Motor neuron (in vitro differentiated cells): ENCODE measurements at places on chromosomes 2 and 18. TPM values are rescaled to one million over a fixed set of nuclear protein-coding genes. Genes with fewer than 3 reads are reported as not detected.

GRCh38 chr18:7618891-7619442 lies 51.9 kb downstream of the PTPRM start:
- peak; percentile 23 for ATAC-seq

GRCh38 chr18:42839408-42839807 lies 276.1 kb downstream of the RIT2 start:
- ATAC-seq, result no peak

Gene TP53I3
- 29.7 and 37.5 TPM in 2 replicates for total RNA-seq

GRCh38 chr2:207334624-207335371 lies 169.1 kb upstream of the KLF7 start:
- ATAC-seq, result peak; percentile 69

- ATAC-seq, result no peak
These were observed 224.6 kb downstream of the EPHA4 start for GRCh38 chr2:221347471-221347870.

Gene ANKRD30BL
- total RNA-seq, result 0.87 and 1.2 TPM in 2 replicates

Gene LGALSL
- 18.3 and 19.1 TPM in 2 replicates for total RNA-seq

DNA sequence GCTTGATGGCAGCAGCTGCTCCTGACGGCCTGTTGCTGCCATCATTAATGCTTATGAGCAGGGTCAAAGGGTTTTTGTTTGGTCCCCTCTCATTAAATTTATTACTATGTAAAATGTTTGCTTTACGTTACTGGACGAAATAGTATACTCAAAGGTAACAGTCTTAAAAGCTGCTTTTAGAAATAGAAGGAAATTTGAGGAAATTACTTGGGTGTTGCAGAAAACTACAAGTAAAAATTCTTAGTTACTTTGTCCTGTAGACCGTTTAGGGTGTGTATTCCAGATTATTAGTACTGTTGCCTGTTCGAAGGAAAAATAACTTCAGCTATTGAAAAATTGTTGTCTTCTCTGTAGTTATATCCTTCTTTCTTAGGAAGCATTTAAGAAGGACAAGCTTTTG lies 27.8 kb downstream of the DDX1 start:
- no peak for ATAC-seq

DNA sequence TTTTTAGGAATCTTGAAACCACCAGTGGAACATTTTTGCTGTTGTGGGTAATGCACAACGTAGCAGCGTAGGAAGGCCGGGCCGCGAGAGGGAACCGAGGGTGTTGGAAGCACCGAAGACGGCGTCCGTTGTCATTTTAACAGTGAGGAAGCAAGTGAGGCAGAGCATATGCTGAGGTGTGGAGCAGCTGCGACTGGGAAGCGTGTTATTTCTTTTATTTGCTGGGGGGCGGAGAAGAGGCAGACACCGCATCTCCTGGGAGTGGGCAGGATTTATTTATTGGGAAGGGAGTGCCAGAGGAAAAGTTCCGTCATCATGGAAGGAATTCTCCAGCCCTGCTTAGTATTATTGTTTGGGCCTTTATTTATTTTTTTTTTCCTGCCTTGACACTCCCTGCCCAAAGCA lies 232.8 kb downstream of the KLHL29 start:
- peak; percentile 67 for ATAC-seq

Gene TUBB8B
- total RNA-seq, result 1.0 TPM in 1 of 2 replicates, not detected in the other

Gene GYPC
- total RNA-seq, result 79.6 and 120 TPM in 2 replicates

DNA sequence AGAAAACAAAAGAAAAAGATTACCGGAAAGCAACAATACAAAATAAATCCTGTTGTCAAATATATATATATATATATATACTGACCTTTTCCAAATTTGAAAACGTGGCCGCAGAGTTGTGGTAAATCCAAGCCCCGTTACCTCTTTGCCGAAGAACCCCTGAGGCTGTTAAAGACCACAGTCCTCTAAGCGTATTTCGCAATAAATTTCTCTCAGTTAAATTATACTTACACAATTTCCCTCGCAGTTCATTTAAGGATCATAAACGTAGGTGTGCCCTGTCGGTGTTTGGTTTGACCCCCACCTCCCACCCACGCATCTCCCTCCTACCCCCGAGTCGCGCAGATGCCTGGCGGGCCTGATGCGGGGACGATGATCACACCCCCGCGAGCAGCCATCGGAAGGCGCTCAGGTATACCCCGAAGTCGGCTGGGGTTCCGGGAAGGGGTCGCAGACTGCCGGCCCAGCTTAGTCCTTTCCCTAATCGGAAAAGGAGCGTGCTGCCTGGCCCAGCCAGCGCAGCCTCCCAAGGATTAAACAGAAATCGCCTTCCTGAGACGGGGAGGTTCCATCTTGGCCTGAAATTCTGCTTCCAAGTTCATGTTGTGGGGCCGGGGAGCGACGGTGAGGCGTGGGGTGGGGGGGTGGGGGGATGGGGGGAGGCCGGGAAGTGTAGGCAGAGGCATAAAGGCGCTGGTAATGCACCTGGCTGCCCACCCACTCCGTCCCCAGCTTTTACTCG lies 2.9 kb upstream of the MEIS1 start:
- no peak for ATAC-seq

DNA sequence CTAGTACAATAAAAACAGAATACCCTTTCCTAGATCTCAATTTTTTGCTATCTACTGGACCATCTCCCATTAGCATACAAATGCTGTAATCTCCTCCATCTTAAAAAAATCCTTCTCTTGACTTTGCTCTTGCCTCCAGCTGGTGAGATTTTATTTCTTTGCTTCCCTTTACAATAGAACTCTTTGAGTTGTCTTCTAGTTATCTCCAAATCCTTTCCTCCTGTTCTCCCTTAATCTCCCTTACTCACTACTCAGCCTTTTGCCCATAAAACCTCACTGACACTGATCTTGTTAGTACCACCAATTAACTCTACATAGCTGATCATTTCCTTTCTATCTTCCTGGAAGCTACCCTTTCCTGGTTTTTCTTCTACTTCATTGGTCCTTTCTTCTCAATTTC lies 63.5 kb upstream of the FRZB start:
- ATAC-seq, result no peak

GRCh38 chr2:7089898-7090510 lies 172.8 kb downstream of the RNF144A start:
- ATAC-seq, result no peak

Gene SEPTIN10
- 30.8 and 36.5 TPM in 2 replicates for total RNA-seq

DNA sequence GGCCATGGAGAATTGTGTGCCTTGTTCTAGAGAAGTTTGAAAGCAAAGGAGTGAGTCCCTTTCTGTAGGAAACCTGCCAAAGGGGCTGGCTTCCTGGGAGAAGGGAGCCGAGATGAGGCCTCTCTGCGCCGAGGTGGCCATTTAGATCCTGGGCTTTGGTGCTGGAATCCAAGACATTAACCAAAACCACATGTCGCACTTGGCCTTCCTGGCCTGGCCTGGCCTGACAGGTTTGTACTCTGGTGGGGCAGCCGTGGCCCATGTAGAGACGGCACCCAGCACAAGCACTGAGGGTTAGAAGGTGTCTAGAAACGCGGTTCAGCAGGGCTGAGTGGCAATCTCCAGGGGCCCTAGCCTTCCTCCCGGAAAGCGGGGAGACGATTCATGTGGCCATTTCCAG lies 7.1 kb downstream of the CNNM3 start:
- ATAC-seq, result no peak

Gene CXCR1
- not detected in 2 replicates for total RNA-seq

DNA sequence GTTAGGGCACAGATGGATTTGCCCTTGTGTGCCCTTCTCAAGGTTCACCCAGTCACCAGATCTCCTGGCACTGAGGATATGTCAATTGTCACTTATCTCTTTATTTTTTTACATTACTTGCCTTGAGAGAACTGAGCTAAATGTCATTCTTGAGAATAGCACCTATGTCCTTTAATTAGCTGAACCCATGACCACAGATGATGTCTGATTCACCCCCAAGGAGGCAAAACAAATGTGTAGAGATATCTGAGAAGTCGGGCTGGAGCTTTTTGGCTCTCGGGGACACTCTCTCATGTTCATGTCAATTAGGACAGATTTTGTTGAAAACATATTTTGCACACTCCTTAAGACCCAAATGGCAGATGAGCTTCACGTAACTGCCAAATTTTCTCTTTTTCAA lies 171.4 kb upstream of the LRRTM1 start:
- ATAC-seq, result no peak

GRCh38 chr18:354471-354870 lies 86.6 kb upstream of the THOC1 start:
- no peak for ATAC-seq

- ATAC-seq, result no peak
These were observed 103.5 kb downstream of the SPTBN1 start for GRCh38 chr2:54559593-54560145.

DNA sequence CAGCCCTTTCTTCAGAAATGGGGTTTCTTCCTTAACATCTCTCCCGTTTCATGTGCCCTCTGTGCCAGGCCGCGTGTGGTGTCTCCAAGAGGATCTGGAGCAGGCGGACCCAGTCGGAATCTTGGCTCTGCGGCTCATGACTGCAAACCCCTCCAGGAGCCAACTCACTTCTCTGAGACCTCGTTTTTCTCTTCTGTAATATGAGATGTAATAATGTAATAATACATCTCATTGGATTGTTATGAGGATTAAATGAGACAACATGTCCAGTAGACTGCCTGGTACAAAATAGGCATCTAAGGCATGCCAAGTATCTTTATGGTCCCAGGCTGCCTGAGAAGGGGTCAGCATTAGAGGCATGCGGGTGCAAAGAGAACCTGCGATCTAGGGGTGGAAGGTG lies 221.3 kb upstream of the REV1 start:
- no peak for ATAC-seq

Gene SCYGR4
- not detected in 2 replicates for total RNA-seq

- ATAC-seq, result no peak
These were observed 71.2 kb downstream of the ACVR2A start for GRCh38 chr2:147916067-147916466.
